Stimulated activated CD8-positive, alpha-beta memory T cell treated with anti-CD3 and anti-CD28 coated beads, Interleukin-15, amount 100 ng/mL, for 24 hours (primary cell): ENCODE measurements at places on chromosomes 2 and 18.

DNA sequence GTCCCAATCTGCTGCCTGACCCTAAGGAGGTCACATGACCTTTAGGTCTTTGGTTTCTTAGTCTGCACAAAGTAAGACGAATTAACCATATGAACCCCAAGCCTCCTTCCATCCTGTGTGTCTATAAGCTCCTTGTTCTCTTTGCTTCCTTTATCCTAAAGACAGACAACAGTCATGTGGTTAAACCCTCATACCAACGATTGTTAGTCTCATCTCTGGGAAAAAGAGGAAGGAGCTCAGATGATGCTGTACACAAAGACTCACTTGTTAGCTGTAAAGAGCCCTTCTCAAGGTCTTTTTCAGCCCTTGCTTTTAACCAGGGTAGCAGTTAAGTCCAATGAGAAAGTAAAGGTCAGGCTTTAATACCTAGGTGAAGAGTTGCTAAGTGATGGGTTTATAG is 443.7 kb downstream of the TNS1 start:
- DNase-seq, result no peak

DNA sequence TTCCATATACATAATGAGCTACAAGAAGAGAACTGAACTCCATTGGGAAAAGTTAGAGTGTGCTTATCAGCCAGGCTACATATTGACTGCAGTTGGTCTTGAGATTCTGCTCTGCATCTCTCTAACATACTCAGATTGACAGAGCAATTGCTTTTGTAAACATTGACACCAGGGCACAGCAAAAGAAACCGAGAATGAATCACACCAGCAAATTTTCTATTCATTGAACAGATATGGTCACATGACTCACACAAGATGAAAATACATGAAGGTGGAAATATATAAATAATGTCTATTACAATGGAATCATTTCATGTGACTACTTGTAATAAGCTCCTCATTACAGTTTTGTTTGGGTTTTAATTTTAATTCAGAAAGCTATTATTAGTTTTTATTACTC is 691.9 kb upstream of the TMEFF2 start:
- no peak for DNase-seq

DNA sequence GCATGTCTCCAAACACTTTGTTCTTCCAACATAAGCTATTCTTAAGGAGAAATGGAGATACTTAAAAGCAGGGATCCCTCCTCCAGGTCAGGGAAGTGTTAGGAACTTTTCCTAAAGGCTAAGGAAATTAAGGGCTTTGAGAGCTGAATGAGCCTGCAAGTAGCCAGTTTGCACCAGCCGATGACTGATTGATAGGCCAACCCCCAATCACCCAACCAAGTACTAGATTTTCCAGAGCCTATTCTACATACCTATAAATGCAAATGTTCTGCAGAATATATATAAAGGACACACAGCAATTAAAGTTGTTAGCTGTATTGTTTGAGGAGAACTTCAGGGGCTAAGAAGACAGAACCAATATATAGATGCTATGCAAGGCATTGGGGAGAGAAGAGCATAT is 547.6 kb downstream of the NRXN1 start:
- DNase-seq, result no peak

GRCh38 chr2:39479053-39479670 is 42.1 kb upstream of the MAP4K3 start:
- no peak for DNase-seq

- no peak for DNase-seq
Observed at GRCh38 chr2:55150834-55151233, 81.3 kb downstream of the CLHC1 start.

DNA sequence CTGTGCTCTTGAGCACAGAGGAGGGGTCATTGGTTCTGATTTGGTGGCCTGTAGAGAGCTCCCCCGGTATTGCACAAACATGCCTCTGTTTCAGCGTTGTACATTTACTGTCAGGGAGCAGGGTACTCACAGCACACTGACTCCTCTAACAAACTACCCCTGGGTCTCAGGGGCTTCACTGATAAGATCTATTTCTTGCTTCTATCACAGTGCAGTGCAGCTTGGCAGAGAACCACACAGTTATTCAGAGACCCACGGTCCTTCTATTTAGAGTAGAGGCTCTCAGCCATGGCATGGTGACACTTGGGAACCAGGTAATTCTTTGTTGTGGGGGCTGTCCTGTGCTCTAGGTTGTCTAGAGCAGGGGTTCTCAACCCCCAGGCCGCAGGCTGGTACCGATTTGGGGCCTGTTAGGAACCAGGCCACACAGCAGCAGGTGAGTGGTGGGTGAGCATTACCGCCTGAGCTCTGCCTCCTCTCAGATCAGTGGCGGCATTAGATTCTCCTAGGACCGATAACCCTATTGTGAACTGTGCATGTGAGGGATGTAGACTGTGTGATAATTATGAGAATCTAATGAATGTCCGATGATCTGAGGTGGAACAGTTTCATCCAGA is 133.4 kb upstream of the MYCN start:
- DNase-seq, result no peak

- DNase-seq, result no peak
Observed at GRCh38 chr2:66569321-66569851, 134.5 kb downstream of the MEIS1 start.

- no peak for DNase-seq
Observed at GRCh38 chr2:136167721-136168475, 49.9 kb upstream of the CXCR4 start.

DNA sequence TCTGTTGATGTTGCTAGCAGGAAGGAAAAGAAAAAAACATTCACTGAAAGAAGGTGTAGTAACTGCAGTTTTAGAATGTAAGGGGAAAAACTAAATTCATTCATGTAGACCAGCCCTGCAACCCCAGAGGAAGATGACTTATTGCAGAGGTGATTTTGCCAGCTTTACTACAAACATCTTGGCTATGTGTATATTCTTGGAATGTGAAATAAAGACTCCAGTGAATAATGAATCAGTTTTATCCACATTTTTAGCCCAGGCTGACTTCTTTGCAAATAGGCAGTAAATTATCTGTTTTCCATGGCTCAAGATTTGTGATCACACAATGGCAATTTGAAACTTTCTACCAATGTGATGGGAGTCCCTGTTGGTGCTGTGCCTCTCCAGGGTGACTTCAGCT is 206.1 kb upstream of the SETBP1 start:
- no peak for DNase-seq

- no peak for DNase-seq
Observed at GRCh38 chr2:102434655-102435381, 11.9 kb downstream of the IL18RAP start.

GRCh38 chr2:233938676-233939370 is 21.6 kb downstream of the TRPM8 start:
- no peak for DNase-seq

DNA sequence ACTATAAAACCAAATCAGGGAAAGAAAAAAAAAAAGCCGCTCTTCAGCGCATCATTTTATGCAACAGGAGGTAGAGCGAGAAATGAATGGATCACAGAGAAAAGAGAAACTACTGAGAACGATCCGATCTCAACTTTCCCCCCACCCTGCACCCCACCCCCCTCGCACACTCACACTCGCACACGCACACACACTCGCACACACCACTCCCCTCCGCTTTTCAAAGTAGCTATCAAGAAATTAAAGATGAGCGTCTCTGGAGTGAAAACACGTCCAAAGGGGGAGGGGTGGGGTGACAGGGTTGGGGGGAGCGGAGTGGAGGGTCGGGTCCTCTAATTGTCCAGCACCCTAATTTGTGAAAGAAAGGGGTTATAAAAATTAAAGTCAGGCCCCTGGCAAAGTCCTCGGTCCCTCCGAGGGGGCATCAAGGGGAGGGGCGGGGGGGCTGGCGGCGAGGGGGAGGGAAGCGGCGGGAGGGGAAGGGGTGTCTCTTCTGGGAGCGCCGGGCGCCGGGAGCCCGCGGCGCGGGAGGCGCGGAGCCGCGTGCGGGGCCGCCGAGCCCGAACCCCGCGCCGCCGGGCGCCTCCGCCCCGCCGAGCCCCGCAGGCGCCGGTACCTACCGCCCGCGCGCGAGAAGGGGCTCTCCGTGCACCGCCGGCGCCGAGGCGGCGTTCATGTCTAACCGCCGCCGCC is 428 bp downstream of the TCF4 start:
- no peak for DNase-seq

- DNase-seq, result no peak
Observed at GRCh38 chr2:195094330-195094729, 562.7 kb upstream of the SLC39A10 start.

- no peak for DNase-seq
Observed at GRCh38 chr18:48719974-48720654, 181.3 kb downstream of the CTIF start.

DNA sequence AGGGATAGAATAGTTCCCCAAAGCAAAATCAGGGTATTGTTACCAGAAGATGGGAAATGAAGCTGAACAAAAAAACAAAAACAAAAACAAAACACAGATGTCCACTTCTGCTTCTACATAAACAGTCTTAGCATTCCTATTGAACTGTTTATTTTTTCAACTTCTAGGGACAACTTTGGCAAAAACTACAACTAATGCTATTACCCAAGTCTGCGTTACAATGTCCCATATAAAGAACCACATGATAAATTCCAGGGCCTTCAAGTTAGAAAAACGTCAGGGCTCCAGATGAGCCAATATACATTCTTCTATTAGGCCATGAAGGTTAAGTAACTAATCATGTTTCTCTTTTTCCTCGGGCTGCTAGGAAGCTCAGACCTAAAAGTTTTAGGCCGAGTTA is 16.9 kb downstream of the PID1 start:
- no peak for DNase-seq

GRCh38 chr2:11899264-11899818 is 152.9 kb downstream of the LPIN1 start:
- no peak for DNase-seq

DNA sequence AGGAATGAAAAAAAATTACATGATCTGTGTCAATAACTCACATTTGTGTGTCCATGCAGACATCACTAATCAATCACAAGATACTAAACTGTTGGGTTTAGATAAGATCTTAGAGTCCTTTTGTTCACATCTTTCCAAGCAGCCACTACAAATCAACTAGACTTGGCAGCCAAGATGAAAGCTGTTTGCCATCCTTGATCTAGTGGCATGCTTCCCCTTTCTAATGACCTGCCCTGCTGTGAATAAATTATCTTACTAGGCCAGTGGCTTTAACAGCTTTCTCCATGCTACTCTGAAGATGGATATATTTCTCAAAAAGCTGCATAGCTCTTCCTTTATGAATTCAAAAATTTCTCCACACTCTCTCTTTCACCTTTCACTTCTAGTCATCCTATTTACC is 1338.0 kb upstream of the ACVR2A start:
- no peak for DNase-seq

DNA sequence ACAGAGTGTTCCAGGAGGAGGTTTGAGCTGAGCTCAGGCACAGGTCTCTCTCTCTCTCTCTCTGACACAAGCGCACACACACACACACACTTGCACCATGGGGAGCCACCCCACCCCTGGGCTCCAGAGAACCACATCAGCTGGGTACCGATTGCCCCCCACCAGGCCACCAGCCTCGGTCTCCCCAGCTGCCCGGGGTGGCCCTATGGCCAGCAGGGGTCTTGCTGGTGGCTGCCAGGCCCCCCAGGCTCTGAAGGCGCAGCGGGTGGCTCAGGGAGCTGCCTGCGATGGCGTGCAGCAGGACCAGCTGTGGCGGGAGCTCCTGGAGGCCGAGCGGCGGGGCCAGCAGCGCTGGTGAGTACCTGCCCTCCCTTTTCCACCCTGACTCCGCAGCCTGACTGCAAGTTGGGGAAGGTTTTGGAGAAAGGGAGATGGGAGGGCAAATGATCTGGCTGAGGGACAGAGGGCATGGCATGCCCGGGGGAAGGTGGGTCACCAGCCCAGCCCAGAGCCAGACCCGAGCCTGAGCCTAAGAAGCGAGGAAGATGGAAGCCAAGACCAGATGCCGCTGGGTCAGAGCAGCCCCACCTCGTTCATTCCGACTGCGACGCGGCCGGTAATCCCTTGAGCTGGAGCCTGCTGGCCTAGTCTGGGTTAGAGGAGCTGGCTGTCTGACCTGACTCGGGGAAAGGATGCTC is 21.9 kb upstream of the SLC66A3 start:
- DNase-seq, result no peak

DNA sequence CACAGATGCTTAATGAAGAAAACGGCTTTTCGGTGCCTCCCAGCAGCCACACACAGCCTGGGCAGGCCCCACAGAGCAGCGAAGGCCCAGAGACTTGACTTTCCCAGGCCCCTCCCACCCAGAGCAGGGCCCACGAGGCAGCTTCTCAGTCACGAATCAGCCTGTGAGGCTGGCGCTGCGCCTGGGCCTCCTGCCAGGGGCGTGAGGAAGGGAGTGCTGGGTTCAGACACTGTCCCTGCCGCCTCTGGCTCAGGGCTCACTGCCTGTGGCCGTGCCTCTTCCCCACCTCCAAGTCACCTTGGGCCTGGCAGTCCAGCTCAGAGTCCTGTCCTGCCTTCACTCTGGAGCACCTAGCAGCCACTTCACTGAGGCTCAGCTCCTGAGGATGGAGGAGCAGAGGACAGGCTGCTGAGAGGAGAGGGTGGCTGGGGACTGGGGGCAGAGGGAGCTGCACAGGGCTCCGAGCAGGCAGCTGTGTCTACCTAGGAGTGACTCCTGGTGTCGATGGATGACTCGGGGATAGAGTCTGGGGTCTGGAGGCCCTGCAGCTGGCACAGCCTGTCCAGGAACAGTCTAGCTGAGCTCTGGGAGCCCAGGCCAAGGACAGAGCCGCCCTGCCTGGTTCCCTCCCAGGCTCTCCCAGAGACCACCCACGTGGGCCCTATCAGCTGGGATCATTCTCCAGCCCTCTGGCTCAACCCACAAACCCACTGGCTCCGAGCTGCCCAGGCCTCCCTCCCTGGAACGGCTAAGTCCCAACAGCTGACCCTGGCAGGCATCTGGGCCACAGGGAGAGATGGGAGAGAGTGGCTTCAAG is 36.4 kb upstream of the FOSL2 start:
- DNase-seq, result no peak

DNA sequence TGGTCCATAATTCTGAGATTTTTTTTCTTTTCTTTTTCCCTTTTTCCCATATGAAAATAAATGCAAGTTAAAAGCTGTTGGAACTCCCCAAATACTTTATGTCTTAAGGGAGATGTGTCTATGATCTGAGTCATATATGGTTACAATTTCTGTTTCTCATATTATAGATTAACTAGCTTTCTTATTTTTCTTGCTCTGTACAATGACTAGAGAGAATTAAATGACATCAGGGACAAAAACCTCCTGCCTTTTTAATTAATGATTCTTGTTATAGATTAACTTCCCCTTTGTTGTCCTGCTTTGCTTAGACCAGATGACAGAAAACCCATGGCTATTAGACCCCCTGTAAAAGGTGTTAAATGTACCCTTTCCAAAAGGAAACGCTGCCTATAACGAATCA is 643.9 kb upstream of the NXPH2 start:
- DNase-seq, result no peak
